ENCODE measurements at places on chromosomes 11 and 22. TPM values are rescaled to one million over a fixed set of nuclear protein-coding genes. Genes with fewer than 3 reads are reported as not detected.

The PDGFB gene
- total RNA-seq: 17.2 TPM

The LMO2 gene
- total RNA-seq: 8.4 TPM

The PGA4 gene
- 1.3 TPM for total RNA-seq

The OTOG gene
- not detected for total RNA-seq

GRCh38 chr11:67632175-67632981, 2.6 kb upstream of the NUDT8 start:
- DNase-seq: peak; percentile 73

DNA sequence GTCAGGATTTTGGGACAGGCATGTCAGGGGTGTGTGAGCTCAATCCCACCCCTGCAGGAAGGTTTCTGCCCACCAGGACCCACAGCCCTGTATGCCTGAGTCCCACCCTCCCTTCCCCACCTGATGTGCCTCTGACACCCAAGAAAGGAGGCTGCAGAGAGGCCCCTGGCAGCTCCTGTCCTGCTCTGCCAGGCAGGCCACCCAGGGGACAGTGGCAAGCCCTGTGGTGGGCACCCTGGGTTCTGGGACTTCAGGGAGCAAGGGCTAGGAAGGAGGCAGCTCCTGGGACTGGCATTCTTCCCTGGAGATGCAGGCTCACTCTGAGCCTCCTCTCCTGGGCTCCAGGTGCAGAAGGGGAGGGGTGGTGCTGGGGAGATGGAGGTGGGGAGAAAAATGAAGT, 234.5 kb upstream of the B3GAT1 start:
- DNase-seq: no peak

DNA sequence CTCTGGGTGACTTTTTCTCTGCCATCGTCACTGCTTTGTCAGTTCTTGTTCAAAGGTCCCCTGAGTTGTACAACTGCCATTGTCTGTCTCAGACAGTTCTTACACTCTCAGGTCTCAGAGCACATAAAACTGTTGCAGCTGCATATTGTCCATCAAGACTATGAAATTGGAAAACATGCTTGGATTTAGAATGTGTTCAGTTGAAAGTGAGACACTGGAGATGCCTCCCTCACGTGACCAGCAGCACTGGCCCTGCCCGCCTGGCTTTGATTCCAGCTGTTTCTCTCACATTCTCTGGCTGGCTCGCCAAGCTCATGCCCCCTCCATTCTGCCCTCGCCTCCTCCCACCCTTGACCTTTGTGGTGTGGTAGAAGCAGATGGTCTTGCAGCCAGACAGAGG, 244.2 kb downstream of the NTM start:
- DNase-seq: no peak

DNA sequence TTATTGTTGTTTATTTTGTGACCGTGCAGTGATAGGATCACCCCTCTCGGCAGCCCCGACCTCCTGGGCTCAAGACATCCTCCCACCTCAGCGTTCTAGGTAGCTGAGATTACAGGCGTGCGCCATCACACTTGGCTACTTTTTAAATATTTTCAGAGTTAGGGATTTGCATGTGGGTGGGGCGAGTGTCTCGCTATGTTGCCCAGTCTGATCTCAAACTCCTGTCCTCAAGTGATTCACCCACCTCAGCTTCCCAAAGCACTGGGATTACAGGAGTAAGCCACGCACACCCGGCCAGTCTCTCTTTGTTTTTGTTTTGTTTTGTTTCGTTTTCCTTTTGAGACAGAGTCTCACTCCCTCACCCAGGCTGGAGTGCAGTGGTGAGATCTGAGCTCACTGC, 1.2 kb upstream of the INTS5 start:
- DNase-seq: no peak

- DNase-seq: no peak
Measured at GRCh38 chr22:41968601-41969000, 642 bp upstream of the SEPTIN3 start.

DNA sequence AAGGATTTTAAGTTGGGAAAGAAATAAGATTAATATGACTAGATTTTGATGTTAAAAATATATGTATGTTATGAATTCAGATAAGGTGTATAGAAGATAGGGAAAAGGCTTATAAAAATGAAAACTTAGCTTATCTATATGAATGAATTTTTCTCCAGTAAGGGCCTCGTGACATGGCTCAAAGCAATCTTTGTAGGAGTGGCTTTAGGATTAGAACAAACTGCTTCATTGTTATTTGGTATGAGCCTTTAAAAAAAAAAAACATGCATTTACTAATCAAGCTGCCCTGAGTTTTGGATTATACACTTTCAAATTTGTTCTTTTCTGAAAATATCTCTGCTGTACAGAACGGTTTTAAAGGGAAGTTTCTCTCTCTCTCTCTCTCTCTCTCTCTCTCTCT, 905.9 kb downstream of the OPCML start:
- DNase-seq: no peak

All from left ventricle myocardium inferior (tissue), 1 donor.